ENCODE measurements at places on chromosomes 11 and 22.

DNA sequence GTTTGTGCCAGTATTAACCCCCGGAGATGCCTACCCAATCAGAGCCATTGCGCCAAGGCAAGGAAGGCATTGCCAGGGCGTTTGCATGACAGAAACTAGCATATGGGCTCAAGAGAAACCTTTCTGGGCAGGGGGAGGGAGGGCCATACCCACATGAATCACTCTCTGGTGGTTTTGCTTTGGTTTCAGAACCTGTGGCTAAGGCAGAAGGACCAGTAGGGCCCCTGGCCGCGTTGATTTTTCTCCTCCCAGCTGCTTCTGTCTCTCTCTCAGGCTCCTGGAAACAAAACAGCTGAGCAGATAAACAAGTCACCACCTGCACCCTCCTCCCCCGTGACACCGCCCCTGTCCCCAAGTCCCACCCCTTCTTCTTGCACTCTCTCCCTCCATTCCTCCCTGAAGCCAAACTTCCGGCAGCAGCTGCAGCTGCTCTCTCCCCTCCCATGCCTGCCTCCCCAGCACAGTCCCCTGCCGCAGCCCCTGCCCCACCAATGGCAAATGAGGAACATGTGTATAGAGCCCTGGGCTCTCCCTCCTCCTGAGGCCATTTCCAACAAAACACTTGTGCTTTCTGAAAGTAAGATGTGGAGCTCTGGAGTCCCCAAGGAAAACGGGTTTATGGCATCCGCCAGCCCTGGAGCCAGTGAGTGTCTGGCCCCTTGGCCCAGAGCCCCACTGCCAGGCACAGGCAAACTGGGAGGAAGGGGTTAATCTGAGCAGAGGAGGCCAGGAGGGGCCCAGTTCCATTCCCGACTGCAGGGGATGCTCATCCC lies 39.0 kb upstream of the ADA2 start:
- no peak for DNase-seq

GRCh38 chr11:73465023-73465675 lies 89.0 kb downstream of the RELT start:
- peak; percentile 42 for DNase-seq

DNA sequence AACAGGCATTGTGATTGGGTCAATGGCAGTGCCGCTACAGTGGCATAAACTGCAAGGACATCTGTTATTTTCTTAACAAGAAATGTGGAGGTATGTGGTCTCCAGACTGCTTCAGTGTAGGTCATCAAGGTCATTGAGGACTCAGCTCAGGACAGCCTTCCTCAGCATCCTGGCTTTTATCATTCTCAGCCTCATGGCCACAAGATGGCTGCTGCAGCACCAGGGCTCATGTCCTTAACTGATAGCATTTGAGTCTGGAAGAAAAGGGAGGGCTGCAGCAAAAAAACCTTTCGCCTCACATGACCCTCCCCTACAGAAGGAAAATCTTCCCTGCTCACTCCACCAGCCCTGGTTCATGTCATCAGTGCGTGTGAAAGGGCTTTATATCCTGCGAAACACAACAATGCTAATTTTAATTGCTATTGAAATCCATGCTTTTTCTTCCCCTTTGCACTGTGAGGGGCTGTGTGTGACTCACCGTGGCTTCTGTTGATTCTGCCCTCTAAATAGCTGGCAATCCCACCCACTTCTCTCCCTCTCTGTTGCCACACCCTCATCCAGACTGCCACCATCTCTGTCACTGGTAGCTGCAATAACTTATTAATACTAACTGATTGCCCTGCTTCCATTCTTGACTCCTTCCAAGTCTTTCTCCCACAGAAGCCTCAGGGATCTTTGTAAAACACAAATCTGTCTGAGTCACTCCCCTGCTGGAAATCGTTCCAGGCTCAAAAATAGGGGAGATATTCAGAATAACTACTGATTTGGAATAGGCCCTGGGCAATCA lies 43.8 kb downstream of the CHRDL2 start:
- no peak for DNase-seq

- no peak for DNase-seq
Measured at GRCh38 chr11:106854429-106854828, 163.8 kb downstream of the GUCY1A2 start.

- no peak for DNase-seq
Measured at GRCh38 chr11:117817368-117818040, 7.0 kb downstream of the FXYD2 start.

- DNase-seq, result no peak
Measured at GRCh38 chr11:107625685-107625989, 34.7 kb downstream of the ELMOD1 start.

DNA sequence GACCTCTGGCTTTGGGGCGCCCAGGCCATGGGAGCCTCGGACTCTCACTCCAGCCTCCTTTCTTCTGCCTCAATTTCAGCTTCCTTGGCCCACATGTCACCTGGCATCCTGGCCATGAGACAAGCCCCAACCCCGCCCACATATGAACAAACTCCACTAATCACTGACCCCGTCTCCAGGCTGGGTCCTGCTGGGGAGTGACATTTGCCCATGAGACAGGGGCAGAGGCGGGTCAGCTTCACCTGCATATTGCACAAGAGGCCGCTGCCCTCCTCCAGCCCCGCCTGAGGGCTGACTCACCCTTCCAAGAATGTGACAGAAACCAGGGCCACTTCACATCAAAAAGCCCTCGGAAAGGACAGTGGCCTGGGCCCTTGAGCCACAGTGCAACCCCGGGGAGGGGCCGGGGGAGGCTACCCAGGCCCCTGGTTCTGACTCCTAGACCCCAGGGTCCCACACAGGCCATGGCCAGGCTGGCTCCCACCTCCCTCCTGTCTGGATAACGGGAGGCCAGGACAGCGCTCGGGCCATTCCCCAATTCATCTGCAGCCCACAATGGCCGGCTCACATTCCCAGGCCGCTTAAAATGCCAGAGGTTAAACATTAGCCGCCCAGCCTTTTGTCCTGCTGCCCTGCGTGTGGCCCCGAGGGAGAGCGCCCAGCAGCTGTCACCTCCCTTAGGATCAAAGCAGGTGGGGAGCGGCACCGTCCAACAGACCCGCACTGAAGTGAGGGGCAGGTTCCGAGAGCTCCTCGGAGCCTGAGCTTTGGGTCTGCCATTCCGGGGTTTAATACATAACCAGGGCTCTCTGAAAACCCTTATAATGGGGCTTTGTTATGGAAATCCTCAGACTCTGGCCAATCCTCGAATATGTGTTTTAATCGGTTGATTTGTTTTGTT lies 42.3 kb downstream of the TRMU start:
- no peak for DNase-seq

DNA sequence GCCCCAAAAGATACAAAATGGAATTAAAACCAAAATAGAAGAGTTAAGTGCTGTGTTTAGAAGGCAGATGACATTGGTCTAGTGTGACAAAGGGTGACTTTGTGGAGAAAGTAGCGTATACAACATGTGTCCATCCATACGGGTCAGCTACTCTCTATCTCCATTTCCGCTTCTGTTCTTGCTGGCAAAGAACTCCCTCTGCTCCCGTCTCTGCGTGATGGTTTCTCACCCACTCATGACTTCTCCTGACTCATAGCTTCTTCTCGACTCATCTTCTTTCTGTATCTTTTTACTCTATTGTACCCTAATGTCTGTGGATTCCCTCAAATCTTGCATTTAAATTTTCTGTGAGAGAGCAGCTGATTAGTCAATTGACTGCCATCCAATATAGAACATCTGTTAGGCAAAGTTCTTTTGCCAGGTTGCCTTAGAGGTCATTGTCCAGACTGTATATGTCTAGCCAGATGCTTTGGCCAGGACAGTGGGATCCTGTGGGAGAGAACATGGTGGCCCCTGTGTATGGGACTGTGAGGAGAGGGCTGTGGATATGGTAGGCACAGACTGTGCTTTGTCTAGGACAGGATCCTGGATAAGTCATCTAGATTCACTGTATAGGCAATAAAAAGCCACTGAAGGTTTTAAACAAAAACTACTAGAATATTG lies 28.4 kb downstream of the MMP13 start:
- no peak for DNase-seq

DNA sequence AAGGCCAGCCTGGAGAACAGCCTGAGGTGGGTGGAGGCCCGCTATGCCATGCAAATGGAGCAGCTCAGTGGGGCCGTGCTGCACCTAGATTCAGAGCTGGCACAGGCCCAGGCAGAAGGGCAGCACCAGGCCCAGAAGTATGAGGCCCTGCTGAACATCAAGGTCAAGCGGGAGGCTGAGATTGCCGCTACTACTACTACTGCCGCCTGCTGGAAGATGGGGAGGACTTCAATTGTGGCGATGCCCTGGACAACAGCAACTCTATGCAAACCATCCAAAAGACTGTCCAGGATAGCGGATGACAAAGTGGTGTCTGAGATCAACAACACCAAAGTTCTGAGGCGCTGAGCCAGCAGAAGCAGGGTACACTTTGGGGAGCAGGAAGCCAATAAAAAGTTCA lies 3.1 kb upstream of the TMEM218 start:
- no peak for DNase-seq

- no peak for DNase-seq
Measured at GRCh38 chr11:70696564-70696963, 298.2 kb downstream of the CTTN start.

DNA sequence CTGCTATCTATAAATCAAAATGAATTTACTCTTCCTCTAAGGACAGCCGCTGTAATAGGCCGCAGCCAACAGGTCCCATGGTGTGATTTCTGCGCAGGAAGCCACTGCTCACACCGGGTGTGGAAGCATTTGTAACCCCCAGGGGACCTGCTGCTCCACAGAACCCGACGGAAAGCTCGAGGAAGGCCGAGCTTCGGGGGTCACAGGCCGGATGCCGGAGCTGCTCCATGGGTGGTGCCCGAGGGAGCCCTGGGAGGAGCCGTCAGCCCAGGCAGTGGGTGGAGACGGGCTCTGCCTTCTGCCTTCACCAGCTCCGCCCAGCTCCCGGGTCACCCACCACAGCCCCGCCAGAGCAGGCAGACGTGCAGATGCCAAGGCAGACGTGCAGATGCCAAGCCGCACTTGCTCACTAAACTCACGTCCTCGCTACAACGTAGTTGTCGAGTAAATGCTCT lies 63.5 kb downstream of the BRD1 start:
- no peak for DNase-seq

DNA sequence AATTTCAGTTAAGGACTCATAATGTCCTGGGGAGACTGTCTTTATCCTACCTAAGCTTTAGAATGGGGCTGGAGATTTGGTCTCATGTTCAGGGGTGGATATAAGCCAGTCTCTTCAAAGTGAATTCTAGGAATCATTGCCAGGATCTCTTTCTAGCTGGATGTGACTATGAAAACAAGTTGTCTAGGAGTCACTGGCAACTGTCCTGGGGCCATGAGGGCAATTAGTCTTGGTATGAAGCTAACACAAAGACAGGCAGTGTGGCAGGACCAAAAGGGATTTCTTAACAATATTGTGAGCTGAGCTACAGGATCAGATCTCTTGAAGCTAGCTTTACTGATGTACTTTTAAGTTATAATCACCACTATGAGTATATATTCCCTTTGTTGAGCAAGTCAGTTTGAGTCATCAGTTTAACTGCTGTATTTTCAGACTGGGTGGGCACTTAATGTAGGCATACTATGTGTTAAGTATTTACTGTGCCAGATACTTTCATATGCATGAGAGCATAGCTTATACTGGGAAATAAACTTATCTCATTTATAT lies 390.0 kb upstream of the CCDC90B start:
- DNase-seq, result no peak

DNA sequence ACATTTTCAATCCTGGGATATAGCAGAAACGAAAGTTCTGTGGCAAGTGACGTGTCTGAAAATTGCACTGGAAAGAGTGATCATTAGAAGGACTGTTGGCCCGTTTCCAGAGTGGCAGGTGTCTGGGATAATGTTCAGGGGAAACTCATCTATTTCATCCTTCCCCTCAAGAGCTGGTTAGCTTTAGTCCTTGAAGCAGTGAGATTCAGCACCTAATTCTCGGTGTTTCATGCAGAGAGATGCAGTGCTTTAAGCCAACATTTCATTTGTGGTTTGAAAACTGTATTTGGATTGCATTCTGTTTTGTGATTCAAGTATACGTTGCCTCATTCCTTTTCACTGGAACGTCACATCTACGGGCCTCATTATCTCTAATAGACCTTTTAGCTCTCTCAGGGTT lies 205.0 kb upstream of the RAG2 start:
- DNase-seq, result no peak

DNA sequence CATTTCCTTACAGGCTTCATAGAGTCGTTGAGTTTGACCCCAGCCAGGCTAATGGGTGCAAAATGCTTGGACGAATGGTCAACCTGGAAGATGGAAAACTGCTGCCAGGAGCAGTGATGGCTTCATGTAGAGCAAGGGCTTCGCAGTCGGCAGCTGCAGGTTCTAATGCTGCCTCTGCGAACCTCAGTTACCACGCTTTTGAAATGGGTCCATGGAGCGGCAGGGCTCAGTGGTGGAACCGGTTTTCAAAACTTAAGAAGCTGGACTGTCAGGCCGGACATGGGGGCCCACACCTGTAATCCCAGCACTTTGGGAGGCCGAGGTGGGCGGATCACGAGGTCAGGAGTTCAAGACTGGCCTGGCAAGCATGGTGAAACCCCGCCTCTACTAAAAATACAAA lies 55.9 kb upstream of the PRR5 start:
- DNase-seq, result no peak

DNA sequence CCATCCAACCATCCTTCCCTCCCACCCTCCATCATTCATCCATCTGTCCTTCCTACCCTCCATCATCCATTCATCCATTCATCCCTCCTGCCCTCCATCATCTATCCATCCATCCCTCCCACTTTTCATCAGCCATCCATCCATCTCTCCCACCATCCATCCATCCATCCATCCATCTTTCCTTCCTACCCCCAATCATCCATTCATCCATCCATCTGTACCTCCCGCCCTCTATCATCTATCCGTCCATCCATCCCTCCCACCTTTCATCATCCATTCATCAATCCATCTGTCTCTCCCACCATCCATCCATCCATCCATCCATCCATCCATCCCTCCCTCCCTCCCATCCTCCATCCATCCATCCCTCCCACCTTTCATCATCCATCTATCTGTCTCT lies 968.8 kb downstream of the BRD1 start:
- DNase-seq, result no peak

DNA sequence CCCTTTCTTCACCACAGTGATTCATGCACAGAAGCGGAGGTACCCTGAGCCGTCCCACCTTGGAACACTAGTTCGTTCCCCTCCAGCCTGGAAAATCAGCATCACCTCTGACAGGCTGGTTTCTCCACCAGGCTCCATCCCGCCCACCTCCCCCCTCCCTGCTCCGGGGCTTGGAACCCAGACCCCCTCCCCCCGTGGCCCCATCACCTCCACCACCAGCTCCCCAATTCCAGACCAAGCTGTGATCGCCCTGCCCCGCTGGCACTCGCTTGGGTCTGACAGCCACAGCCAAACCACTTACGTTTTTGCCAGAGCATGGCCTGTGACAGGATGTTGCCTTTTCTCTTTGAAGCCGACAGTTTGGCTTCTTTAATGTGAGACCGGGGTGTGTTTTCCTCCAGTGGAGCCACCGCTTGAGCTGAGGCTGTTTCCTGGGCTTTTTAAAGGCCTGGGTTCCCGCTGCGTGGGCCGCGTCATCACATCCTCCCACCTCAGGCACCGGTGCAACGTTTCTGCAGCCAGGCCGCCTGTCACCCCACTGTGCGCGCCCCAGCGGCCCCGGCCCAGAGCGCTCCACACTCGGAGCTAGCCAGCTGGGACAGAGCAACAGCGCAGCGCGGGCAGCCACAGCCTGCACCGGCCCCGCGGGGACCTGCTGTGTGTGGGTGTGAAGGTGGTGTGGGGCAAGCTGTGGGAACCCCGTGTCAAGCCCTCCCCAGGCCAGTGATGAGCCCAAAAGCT lies at the start of gene POU2AF1:
Gene POU2AF1, minus strand, starts transcription at position 415 of the 741 bp plus-strand sequence. Its CDS starts 98 bp downstream, at position 317.
- DNase-seq, result peak; percentile 5

All from GM04503 (cell line).